ENCODE measurements at places on chromosomes 16 and 17.

DNA sequence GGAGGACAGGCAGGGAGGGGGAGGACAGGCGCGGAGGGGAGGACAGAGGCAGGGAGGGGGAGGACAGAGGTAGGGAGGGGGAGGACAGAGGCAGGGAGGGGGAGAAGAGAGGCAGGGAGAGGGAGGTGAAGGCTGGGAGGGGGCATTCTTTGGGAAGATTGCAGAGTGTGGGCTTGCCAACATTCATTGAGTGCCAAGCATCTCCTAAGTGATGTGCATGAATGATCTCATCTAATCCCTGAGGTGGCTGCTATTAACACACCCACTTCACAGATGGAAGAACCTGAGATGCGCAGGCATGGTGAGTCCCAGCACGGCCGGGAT is 58.3 kb downstream of the NT5M start:
- DNase-seq, result no peak

- DNase-seq, result no peak
Measured at GRCh38 chr16:62079236-62079635, 43.0 kb upstream of the CDH8 start.

GRCh38 chr17:37121616-37122015 is 172.9 kb downstream of the AATF start:
- DNase-seq, result no peak

GRCh38 chr17:81328978-81329926 is 34.1 kb upstream of the SLC38A10 start:
- DNase-seq, result no peak

GRCh38 chr17:12256380-12256995 is 235.8 kb downstream of the MAP2K4 start:
- no peak for DNase-seq

GRCh38 chr17:81648013-81648706 is 8.2 kb downstream of the PDE6G start:
- no peak for DNase-seq

DNA sequence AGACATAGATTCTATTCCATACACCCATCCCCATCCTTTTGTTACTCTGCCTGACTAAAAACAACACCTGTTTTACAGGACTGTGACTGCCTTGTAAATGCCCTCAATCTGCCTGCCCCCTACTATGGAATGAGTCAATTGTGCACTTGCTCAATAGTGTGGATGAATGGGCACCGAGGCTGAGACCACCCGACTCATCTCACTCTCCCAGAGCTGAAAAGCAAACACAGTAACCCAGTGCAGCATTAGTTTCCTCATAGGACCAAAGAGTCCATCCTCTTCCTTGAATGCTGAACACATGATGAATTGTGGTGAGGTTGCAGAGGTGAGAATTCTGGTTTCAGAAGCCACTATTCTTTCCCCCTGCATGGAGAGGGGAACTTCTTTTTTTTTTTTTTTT is 233.7 kb downstream of the ZFHX3 start:
- no peak for DNase-seq

GRCh38 chr17:63426917-63427308 is 19.2 kb downstream of the CYB561 start:
- no peak for DNase-seq

- no peak for DNase-seq
Measured at GRCh38 chr16:11129378-11129781, 126.6 kb downstream of the SOCS1 start.

- DNase-seq, result no peak
Measured at GRCh38 chr17:63338272-63338671, 107.8 kb downstream of the CYB561 start.

DNA sequence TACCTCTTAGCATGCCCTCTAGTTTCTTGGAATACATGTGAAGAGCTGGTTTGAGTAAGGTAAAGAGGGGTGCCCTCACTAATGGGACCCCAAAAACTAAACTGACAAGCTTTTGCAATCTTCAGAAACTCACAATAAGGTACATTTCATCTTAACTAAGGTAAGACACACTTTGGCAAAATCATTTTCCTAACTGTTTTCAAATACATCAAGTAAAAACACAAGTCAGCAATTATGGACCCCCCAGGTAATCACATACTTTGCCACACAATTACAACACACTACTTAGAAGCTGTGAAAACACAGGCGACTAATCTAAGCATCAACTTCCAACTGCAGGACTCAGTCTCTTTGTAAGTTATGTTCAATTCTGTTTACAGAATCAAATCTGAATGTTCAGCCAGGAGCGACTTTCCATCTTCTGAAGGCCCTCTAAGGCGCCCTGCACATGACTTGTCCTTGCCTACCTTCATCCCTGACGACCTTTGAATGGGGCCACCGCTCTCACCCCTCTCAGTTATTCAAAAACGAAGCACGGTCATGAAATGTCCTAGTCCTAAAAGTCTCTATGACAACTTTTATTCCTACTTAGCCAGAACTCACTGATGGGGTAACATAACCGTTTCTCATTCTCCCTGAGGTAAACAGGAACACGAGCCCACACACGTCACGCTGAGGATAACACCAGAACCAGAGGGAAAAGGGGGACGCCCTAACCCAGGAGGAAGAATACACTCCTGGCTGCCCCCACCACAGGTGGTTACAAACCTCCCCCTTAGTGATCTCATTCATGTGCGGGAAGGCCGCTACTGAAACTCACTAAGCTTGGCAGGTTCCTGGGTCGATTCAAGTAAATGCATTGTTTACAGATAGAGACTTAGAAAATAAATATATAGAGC is 5.5 kb downstream of the CREBBP start:
- DNase-seq, result no peak

DNA sequence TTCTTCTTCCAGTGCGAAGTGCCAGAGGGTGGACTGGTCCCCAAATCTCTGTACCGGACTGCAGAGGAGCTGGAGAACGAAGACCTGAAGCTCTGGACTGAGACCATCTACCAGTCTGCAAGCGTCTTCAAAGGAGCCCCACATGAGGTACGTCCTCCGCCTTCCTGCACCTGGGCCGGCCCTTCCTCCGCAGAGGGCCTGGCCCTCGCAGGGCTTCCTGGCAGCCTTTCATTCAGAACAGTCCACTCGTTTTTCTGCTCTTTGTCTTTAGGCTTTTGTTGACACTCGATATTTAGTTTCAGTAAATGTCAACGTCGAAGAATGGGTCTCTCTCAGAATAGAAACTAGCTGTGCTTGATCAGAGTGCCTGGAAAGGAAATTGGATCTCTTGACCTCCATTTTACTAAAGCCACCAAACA is 68.6 kb downstream of the SEC14L1 start:
- no peak for DNase-seq

DNA sequence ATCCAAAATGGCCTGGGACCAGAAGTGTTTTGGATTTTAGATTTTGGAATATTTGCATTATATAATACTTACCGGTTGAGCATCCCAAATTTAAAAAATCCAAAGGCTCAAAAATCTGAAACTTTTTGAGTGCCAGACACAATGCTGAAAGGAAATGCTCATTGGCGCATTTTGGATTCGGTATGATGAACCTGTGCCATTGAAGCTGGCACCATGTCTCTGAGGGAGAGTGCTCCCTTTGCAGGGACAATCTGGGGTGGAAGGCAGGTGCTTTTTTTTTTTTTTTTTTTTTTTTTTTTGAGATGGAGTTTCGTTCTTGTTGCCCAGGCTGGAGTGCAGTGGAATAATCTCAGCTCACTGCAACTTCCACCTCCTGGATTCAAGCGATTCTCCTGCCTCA is 17.7 kb downstream of the SMTNL2 start:
- no peak for DNase-seq

GRCh38 chr16:77227745-77228144 is 28.5 kb downstream of the SYCE1L start:
- DNase-seq, result no peak

Measured in NCI-H187 (cell line).